ENCODE measurements at places on chromosomes 2 and 18. TPM values are rescaled to one million over a fixed set of nuclear protein-coding genes. Genes with fewer than 3 reads are reported as not detected.
A peak's percentile ranks its signal among the peaks of the same experiment; 100 is the strongest.

ANKRD29 gene
- 4.3 TPM for total RNA-seq

GRCh38 chr2:106703161-106703560 is 182.8 kb downstream of the ST6GAL2 start:
- no peaks in the 10 kb centered on the region for H3K36me3 ChIP-seq
- DNase-seq, result no peak
- H3K27ac ChIP-seq, result no peak overlapping the region
- no peaks in the 10 kb centered on the region for H3K4me1 ChIP-seq

- H3K27ac ChIP-seq, result no peak overlapping the region
- H3K27me3 ChIP-seq, result no peaks in the 10 kb centered on the region
- H3K36me3 ChIP-seq, result no peaks in the 10 kb centered on the region
- 0 out of 2 replicates have a peak, but pooled peaks cover 5% of the 10 kb centered on the region for H3K4me1 ChIP-seq
- DNase-seq, result no peak
- H3K4me3 ChIP-seq, result no peak overlapping the region
Measured at GRCh38 chr18:22814329-22814703, 118.8 kb upstream of the RBBP8 start.

DNA sequence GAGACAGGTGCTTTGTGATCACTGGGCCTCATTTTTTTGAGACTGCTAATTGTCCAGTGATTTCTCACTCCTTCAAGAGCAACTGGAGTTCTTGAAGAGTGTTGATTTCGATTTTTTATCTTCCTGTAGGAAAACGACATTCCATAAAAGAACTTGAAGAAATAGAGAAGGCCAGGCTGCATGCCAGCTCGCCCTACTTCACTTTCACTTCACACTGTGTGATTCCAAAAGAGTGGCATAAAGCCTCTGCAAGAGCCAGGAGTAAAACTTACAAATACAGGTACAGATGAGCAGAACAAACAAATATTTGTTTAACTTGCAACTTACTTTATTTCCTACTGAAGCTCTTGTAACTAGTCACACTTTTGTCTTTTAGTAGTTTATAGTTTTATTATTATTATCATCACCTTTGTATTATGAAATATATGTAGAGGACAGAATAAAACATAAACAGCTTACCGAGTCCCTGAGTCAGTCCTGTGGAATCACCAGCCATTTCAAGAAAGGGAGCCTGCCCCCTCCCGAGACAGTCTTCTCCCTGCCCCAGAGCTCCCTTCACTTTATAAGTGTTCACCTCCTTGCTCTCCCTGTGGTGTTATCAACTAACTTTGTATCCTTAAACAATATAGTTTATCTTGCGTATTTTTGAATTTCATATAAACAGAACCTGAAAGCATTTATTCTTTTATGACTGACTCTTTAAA is 8.7 kb downstream of the FAM228A start:
- no peaks in the 10 kb centered on the region for H3K4me1 ChIP-seq
- DNase-seq, result no peak
- H3K27ac ChIP-seq, result no peak overlapping the region
- H3K27me3 ChIP-seq, result no peaks in the 10 kb centered on the region
- no peaks in the 10 kb centered on the region for H3K36me3 ChIP-seq

GRCh38 chr18:76847916-76848315 is 25.6 kb downstream of the ZNF236 start:
- H3K4me1 ChIP-seq, result peaks cover 27% of the 10 kb centered on the region
- no peak overlapping the region for H3K27ac ChIP-seq
- 0 out of 2 replicates have a peak, but pooled peaks cover 6% of the 10 kb centered on the region for H3K36me3 ChIP-seq
- H3K27me3 ChIP-seq, result no peaks in the 10 kb centered on the region
- DNase-seq, result no peak
- no peak overlapping the region for H3K4me3 ChIP-seq

GRCh38 chr18:75105551-75106254 is 103.2 kb downstream of the PTGR3 start:
- peaks cover 69% of the 10 kb centered on the region for H3K27me3 ChIP-seq
- H3K36me3 ChIP-seq, result no peaks in the 10 kb centered on the region
- no peaks in the 10 kb centered on the region for H3K4me1 ChIP-seq
- DNase-seq, result no peak
- H3K4me3 ChIP-seq, result no peak overlapping the region

DNA sequence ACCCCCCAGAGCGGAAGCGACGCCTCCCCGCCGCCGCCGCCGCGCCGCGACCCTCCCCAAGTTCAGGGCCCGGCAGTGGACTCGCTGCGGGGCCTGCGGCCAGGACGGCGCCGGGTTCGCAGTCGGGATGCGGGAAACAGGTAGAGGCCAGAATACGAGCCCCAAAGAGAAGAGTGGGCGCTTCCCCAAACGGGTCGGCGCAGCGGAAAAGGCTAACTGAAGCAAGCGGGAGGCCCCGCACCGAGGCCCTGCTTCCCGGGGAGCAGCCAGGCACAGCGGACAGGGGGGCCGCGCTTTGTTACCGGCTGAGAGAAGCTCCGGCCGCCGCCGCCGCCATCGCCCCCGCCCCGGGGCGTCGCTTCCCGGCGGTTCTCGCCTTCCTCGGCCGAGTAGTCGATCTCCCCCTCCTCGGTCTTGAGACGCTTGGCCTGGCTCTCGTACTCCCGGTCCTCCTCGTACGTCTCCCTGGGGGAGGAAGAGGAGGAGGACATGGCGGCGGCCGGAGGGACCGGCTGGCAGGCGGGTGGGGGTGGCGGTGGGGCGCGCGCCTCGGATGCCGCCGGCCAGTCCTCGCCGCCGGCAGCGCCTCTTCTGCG is 494 bp downstream of the HNRNPLL start:
- H3K4me1 ChIP-seq, result peaks cover 34% of the 10 kb centered on the region
- peak overlapping the region; percentile 54 for H3K27ac ChIP-seq
- H3K27me3 ChIP-seq, result no peaks in the 10 kb centered on the region
- DNase-seq, result no peak
- H3K36me3 ChIP-seq, result no peaks in the 10 kb centered on the region
- peak overlapping the region; percentile 69 for H3K4me3 ChIP-seq

DNA sequence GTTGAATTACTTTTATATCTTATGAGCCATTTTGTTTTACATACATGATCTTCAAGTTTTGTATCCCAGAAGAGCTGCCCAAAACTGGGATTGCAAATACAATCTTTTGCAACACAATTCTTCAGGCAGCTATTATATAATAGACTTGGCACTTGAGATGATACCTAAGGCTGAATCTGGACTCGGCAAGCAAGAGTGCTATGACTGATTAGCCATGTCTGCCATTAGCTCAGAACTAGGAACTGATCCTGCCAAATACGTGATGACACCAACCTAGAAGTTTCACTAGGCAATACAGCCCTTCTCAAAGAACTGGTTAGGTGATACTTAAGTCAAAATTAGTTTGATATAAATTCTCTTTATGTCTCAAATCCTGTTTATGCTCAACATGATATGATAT is 619.6 kb downstream of the CPS1 start:
- H3K4me1 ChIP-seq, result no peaks in the 10 kb centered on the region
- no peak overlapping the region for H3K4me3 ChIP-seq
- no peak overlapping the region for H3K27ac ChIP-seq
- H3K27me3 ChIP-seq, result no peaks in the 10 kb centered on the region
- no peaks in the 10 kb centered on the region for H3K36me3 ChIP-seq

GRCh38 chr2:67613227-67613626 is 216.1 kb downstream of the ETAA1 start:
- H3K27me3 ChIP-seq, result no peaks in the 10 kb centered on the region
- H3K4me1 ChIP-seq, result no peaks in the 10 kb centered on the region
- H3K27ac ChIP-seq, result no peak overlapping the region
- no peaks in the 10 kb centered on the region for H3K36me3 ChIP-seq
- H3K4me3 ChIP-seq, result no peak overlapping the region

DNA sequence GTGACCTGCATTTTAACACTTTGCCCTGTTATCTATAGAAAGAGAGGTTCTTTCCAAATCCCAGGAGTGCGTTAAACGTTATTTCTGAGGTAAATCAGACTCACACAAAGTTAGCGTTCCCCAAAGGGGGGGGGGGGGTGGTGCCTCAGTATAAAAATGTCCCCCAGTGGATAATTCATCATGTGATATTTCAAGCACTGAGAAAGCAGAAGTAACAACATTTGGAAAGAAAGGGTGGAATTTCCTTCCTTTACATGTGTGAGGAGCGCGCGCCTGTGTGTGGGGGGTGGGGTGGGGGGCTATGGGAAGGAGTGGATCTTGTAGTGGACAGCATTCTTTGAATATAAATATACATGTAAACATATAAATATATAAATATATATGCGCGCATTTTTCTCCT is 630.9 kb downstream of the NYAP2 start:
- no peak overlapping the region for H3K4me3 ChIP-seq
- DNase-seq, result no peak
- no peaks in the 10 kb centered on the region for H3K27me3 ChIP-seq
- H3K36me3 ChIP-seq, result no peaks in the 10 kb centered on the region
- no peak overlapping the region for H3K27ac ChIP-seq
